Urinary bladder (tissue), 4 donors: ENCODE measurements at places on chromosomes 5 and 9. TPM values are rescaled to one million over a fixed set of nuclear protein-coding genes. Genes with fewer than 3 reads are reported as not detected.

DNA sequence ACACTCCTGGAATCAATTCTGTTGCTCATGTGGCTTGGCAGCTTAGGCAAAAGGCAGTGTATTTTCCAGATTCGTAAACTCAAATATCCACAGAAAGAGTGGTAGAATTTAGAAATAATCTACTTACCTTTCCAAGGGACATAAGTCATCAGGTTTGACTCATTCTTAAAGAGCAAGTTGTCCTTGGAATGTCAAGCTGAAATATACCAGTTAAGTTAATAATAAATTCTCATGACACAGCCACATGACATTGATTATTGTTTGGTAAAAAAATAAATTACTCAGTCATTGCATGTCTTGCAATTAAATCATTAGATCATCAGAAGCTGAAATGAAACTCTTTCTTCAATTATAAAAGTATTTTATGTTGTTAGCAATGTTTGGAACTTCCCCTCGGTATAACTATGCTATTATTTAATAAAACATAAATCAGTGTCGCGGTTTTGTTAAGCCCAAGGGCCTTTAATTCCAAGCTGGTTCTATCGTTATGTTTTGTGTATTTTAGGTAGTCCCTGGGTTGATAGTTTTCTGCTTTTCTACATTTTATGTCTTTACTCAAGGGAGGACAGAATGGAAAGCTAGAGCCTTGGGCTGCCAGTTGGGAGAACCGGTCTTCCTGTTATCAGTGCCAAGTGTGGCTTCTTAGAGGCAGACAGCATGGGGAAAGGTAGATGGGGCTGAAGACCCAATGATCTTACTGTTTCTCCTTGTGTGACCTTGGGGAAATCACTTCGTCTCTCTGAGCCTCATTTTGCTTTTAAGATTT lies 79.3 kb upstream of the PRLR start:
- DNase-seq = no peak

DNA sequence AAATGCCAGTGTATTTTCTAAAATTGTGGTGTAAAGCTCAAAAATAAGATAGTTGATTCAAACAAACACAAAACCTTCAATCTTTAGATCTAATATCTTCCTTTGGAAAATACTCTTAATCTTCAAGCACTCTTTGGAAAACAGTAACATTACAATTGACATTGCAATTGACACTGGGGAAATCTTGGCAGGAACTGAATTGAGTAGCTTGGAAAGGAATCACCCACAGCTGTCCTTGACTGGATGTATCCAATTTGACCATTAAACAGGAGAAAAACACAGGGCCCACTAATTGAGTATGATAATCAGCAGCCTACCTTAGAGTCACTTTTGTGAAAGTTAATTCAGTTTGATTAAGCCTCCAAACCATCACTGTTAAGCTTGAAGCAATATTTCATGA lies 776.7 kb downstream of the DTWD2 start:
- no peak for DNase-seq

DNA sequence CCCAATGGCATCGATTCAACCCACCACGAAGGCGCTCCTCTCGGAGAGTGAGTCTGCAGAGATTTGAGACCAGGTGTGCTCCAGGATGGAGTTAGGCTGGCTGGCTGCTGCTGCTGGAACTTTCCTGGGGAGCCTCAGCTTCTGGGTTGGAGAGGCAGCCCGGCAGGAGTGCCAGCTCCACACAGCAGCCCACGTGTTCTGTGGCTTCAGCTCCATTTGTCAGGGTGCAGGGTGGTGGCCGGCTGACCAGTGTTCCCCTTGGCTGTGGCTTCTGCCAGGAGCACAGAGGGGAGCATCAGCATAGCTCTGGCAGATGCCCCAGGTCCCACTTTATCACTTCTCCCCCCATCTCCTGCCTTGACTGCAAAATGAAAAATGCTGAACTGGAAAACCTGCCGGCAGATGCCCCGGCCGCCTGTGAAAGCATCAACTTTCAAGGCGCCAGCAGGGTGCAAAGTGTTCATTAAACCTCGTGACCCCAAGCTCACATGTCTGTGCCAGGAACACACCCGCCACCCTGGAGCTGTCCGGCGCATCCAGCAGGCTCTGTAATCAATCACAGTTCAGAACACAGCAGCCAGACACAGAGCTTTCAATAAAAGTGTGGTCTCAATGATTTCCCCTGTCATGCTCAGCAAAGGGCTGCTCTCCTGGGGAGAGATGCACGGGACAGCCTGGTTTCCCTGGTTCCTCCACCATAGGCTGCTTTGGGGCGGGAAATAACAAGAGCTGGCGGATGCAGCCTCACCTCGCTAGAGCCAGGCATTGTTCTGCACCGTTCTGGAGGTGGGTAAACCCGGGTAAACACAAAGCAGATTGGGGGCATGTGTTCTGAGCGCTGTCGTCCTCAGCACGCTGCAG lies 53.2 kb downstream of the TRIP13 start:
- no peak for DNase-seq

Gene MAML1
- 14.4 TPM for total RNA-seq

DNA sequence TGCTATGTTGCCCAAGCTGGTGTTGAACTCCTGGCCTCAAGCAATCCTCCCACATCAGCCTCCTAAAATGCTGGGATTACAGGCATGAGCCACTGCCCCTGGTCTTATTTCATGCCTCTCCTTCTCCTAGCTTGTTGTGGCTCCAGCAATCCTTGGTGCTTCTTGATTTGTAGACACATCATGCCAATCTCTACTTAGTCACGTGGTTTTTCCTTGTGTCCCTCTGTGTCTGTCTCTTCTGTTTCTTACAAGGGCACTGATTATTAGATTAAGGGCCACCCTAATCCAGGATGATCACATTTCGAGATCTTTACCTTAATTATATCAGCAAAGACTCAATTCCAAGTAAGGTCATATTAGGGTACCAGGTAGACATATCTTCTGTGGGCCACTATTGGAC lies 9.2 kb upstream of the IL31RA start:
- DNase-seq = no peak

DNA sequence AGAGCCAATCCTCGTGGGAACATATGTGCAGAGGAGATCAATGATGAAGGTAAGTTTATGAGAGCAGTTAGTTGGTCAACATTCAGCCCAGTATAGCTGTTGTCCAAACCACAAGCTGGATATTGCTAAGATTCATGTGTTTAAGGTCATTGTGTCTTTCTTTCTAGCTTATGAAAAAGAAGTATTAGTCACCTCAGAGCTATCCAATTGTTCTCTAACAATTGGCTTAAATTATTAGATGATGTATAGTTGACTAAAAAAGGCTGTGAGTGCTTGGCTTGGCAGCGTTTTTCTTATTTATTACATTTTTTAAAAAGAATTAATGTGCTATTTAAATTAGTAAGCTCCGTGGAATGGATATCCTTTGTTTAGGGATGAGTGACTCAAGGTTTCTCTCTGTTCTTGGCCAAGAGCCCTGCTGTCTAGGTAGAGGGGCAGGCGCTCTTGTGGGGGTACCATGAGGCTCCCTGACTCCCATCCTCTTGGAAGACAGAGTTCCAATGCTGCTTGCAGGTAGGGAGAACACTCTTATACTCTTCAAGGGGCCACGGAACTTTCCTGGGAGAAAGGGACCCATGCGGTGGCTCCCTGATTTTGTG lies 487.4 kb downstream of the IRX1 start:
- no peak for DNase-seq

Gene C5orf58
- total RNA-seq = not detected

DNA sequence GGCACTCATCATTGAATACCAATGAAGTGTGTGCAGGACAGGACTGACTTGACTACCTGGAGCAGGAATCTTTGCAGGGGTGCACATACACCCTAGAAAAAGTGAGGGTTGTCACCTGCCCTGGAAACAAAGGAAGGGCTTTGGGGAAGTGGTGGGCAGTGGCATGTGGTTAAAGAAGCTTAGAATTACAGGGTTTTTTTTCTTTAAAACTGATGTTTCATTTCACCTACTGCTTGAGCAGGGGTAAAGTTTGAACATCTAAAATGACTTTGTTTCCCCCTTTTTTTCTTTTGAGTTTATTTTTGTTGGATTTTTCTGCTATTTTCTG lies 2.0 kb upstream of the KDM3B start:
- DNase-seq = no peak

DNA sequence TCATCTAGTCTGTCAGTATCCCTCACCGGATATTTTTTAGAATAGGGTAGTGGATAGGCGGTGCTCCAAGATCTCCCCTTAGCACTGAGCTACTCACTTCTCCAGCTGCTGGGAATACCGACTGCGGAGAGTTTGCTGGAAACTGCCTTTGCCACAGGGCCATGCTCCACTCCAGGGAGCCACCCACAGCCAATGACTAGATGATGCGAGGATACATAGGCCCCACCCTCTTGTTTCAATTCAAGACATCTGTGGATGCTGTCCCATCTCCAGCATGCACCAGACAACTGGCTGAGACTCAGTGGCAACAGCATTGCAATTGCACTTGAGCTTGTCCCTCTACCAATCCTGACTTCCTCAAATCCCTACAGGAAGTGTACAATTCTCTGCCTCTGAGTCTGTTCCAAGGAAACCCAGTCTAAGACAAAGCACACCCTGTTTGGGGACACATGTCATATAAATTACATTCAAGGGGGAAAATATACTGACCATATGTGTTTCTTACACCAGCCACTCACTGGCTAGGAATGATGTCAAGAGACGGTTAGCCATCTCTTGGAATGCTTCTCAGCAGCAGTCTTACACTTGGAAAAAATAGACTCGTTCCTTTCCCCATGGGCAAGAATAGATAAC lies 312.6 kb upstream of the KIF2A start:
- DNase-seq = no peak
